ENCODE measurements at places on chromosomes 12 and 14.

DNA sequence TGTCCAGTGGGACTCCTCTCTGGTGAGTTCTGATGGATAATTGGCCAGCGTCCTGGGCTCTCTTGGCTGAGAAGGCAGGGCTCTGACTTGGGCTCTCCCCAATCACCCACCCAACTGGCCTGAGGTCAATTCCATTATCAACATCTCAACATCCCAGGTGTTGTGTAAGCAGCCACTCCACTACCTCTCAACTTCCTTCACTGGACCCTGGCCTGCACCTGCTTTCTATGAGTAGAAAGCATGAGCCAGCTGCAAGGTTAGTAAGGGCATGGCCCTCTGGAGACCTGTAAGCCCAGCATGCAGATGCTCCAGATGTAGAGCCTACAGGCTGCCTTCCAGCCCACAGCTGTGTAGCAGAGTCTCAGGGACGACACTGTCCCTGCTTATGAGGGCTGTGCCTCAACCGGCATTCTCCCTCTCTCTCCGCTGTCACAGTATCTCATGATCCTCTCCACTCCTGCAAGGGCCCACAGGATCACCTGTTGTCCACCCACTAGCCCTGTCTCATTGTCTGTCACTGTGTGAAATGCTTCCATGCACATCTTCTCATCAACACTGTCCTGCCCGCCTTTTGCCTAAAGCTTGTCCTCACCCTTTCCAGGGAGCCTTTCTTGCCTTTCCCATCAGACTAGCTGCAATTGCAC is 5.4 kb upstream of the KRT81 start:
- no peak for DNase-seq

- DNase-seq, result no peak
Observed at GRCh38 chr14:94058674-94059138, 22.3 kb downstream of the DDX24 start.

DNA sequence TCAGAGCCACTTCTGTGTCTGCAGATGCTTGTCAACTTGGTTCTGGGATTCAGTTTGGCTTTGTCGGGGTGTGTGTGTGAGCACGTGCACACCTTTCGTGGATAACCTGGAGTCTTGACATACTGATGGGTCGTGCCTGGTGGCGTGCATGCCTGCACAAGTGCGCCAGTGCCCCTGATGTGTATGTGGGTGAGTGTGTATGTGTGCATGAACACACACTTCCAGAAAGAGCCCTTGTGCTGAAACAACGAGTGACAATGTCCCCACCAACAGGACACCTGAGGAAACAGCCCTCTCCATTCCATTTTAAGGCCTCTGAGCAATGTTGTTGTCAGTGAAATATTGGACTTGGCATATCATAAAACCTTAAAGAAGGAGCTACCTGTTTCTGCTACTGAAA is 53.9 kb downstream of the SMUG1 start:
- DNase-seq, result peak; percentile 61

DNA sequence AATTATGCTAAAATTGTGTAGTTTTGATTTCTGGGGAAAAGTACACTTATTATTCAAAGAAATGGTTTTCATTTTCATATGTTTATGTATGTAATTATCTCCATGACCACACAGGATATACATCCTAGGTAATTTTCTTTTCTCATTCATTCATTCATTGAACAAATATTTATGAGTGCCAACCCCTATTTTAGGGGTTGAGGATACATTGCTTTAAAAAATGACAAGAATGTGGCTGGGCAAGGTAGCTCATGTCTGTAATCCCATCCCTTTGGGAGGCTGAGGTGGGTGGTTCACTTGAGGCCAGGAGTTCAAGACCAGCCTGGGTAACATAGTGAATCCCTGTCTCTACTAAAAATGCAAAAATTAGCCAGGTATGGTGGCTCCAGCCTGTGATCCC is 40.9 kb downstream of the SGPP1 start:
- DNase-seq, result no peak

GRCh38 chr14:105924951-105925591 is 398.7 kb downstream of the TMEM121 start:
- no peak for DNase-seq

DNA sequence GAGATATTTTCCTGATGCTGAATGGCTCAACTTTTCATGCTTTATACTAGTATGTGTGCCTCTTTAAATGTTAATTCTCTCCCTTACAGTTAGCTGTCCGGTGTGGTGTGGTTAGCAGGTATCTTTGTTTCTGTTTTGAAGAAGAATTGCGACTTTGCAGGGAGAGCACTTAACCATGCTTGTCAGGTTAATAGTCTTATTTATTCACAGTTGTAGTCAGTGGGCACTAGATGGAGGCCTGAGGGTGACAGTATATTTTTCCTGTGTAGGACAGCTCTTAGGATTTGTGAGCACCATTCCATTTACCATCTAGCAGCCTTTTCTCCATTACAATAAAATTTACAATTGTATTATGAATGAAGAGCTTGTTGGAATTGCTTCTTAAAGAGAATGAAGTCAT is 34.9 kb downstream of the PDE3A start:
- DNase-seq, result no peak

GRCh38 chr12:3869865-3870264 is 3.3 kb downstream of the PARP11 start:
- no peak for DNase-seq

DNA sequence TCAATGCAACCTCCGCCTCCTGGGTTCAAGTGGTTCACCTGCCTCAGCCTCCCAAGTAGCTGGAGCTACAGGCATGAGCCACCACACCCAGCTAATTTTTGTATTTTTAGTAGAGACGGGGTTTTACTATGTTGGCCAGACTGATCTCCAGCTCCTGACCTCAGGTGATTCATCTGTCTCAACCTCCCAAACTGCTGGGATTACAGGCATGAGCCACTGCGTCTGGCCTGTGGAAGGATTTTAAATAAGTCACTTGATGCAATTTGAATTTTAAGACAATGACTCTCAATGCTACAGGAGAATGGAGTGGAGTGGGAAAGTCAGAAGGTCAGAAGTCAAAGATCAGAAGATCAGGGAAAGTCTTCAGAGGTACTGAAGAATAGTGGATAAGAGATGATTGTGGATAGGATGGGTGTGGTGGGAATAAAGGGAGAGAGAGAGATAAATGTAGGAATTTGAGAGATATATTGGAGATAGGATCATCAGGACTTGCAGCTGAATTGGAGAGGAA is 15.4 kb downstream of the TMEM52B start:
- DNase-seq, result no peak

DNA sequence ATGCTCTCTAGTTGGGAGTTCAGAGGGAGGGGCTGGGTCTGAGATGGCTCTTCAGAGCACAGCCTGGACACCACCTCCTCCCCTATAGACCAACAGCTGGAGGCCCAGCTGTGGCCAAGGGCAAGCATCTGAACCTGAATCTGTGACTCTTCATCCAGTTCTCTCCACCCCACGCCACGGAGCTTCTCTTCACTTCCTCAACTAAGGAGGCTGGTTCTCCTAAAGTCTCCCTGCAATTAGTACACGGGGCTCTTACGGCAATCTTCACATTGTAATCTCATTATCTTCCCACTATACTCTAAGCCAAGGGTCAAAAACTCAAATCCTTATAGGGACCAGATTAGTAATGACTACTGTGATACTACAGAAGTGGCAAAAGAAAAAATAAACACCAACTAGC is 9.8 kb downstream of the NRDE2 start:
- DNase-seq, result no peak

DNA sequence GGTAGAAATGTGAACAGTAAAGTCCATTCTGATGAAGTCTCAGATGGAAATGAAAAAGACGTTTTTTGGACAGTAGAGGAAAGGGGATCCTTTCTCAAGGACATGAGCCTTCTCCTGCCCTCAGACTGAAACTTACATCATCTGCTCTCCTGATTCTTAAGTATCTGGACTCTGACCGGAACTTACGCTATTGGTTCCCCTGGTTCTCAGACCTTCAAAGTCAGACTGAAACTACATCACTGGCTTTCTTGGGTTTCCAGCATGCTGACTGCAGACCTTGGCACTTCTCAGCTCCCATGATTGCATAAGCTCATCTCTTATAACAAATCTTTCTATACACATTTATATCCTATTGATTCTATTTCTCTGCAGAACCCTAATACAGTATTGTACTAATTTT is 291.0 kb downstream of the SNAPC1 start:
- no peak for DNase-seq

- DNase-seq, result no peak
Observed at GRCh38 chr14:85313560-85314207, 216.3 kb upstream of the FLRT2 start.

GRCh38 chr14:51979088-51979709 is 10.1 kb upstream of the RTRAF start:
- DNase-seq, result peak; percentile 83

DNA sequence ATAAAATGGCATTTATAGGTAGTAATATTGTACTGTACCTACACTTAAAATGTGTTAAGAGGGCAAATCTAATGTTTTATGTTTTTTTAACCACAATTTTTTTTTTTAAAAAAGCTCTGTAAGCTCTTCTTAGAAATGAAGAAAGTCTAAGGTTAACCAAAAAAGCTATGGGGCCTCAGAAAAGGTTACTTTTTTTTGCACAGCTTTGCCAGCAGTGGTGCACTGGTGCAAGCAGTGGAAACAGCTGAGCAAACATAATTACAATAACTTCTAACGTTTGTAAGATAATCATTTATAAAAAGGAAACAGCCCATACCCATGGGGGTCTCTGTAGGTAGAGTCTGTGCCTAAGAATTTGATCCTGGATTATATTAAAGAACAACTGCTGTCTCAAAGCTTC is 85.1 kb upstream of the NID2 start:
- no peak for DNase-seq

DNA sequence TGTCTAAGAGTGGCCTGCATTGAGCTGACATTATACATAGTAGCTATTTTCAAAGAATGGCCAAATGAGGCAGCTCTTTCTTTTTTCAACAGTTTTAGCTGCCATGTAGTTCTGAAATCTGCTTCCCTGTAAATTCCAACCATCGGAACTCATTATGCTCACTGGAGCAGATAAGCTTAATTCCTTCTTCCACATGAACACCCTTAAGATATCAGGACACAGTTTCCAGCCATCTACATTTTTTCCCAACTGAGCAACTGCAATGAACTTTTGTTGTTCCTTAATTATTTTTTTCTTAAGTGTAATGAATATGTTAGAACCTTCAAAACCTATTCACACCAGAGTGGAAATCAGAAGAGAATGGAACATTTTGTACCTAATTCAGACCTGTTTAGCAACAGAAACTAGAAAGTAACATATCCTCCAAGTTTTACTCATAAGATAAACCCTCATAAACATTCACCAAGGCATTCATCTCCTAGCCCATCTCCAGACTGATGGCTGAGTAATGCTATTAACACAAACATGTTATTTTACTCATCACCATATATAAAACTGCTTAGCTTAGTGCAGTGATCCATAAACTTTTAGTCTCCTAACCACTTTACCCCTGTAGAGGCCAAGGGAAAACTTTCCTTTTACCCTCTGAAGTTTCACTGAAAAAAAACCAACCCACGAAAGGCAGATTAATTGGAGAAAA is 296.1 kb upstream of the SYT1 start:
- DNase-seq, result no peak

DNA sequence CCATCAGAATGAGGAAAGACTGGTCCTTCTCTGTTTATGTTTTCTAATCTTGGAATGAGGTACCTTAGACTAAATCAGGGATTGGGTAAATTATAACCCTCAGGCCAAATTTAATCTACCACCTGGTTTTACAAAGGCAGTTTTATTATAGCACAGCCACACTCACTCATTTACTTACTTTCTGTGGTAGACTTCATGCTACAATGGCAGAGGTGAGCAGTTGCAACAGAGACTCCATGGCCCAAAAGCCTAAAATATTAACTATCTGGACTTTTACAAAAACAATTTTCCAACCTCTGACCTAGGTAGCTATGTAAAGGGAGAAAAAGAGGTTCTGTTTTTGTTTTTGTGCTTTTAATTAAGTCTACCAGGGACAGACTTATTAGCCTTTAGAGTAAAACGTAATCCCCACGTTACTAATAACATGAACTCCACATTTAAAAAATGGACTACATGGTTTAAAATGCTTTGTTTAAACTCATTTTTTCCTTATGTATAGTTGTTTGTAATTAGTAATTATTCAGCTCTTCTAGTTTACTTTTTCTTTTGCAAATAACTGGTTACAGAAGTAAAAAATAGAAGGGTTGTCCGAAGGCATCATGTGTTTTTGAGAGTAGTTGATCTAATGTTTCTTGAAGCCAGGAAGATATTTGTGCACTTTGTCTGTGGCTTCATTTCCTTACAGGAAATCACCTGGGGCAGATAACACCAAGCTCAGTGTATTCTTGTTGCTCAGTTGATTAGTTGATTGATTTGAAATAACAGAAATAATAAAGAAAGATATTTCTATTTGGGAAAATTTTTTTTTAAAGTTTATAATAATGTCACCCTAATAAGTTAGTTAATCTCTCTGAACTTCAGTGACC is 57.6 kb upstream of the ATP2B1 start:
- no peak for DNase-seq

DNA sequence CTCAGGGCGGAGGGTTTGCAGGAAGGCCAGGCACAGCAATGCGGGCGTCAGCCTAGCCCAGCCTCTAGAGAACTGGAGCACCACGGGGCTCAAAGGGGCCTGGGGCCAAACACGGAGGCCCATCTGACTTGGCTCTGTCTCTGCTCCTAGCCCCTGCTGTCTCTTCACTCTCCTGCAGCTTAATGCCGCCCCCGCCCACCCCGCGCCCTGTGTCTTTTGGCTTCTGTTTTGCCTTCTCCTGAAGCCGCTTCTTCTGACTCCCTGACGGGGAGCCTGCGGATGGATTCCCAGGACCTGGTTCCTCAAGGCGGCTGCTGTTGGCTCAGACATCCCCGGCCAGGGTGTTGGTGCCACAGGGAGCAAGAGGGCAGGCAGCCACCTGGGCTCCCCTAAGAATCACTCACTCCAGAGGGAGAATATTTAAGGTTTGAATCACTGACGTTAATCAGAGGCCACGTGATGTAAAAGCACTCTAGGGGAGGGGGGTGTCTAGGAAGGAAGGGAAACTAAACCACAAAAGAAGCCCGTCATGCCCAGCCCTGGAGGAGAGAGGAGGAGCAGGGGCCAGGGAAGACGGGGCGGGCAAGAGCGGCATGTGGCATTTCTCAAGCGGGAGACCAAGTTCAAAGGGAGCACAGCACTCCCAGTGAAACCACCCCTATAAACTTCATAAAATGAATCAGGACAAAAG is 36.9 kb upstream of the PRMT8 start:
- DNase-seq, result no peak

GRCh38 chr14:28373721-28374120 is 392.9 kb upstream of the FOXG1 start:
- DNase-seq, result no peak
